Spinal cord (tissue), 10 donors: ENCODE measurements at places on chromosomes 2 and 18. TPM values are rescaled to one million over a fixed set of nuclear protein-coding genes. Genes with fewer than 3 reads are reported as not detected.

DNA sequence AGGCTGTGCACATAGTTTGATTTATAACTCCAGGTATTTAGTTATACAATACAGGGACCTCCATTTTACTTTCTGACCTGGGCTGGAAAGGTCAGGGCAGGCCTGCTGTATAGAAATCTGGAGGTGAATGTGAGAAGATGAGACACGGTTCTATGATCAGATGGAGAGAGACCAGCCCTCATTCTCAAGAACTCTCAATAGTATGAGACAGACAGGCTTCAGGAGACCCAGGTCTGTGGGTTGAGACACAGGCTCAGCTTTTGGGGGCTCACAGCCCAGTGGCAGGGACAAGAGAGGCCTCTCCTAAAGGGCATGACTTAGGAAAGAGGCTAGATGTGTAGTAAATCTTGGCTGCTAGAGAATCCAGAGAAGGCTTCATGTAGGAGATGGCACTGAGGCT lies 719 bp upstream of the ATP6V1B1 start:
- no peak overlapping the region for H3K27ac ChIP-seq
- H3K27me3 ChIP-seq = peaks cover 19% of the 10 kb centered on the region
- H3K4me1 ChIP-seq = no peaks in the 10 kb centered on the region
- no peak overlapping the region for H3K4me3 ChIP-seq
- no peak for DNase-seq

- H3K4me3 ChIP-seq = no peak overlapping the region
- H3K4me1 ChIP-seq = peaks cover 52% of the 10 kb centered on the region
- no peaks in the 10 kb centered on the region for H3K27me3 ChIP-seq
- H3K36me3 ChIP-seq = no peaks in the 10 kb centered on the region
- no peak overlapping the region for H3K27ac ChIP-seq
These were observed 146.1 kb downstream of the PXDN start for GRCh38 chr2:1598041-1598710.

DNA sequence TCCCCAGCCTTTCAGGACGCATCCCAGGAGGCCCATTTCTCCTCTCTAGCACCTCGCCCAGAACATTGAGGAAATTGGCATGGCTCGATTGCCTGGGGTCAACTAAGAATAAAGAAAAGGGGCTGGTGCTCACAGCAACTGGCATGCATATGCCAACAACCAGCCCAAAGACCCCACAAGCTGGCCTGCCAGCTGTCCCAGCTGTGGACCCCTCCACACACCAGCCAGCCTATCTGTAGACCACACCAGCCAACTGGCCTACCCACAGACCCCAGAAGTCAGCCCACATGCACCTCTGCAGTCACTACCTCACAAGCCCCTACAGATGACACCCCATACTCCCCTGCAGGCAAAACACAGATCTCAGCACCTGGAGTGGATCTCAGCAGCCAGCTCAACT lies 123.8 kb upstream of the ID2 start:
- H3K4me3 ChIP-seq = no peak overlapping the region
- no peak overlapping the region for H3K27ac ChIP-seq
- no peaks in the 10 kb centered on the region for H3K4me1 ChIP-seq
- H3K27me3 ChIP-seq = no peaks in the 10 kb centered on the region
- no peak for DNase-seq
- H3K36me3 ChIP-seq = no peaks in the 10 kb centered on the region

- no peak overlapping the region for H3K4me3 ChIP-seq
- peaks cover 39% of the 10 kb centered on the region for H3K27me3 ChIP-seq
- H3K36me3 ChIP-seq = no peaks in the 10 kb centered on the region
- H3K27ac ChIP-seq = no peak overlapping the region
- peaks cover 31% of the 10 kb centered on the region for H3K4me1 ChIP-seq
These were observed 28.6 kb upstream of the NOTO start for GRCh38 chr2:73173781-73174180.

GRCh38 chr2:122859260-122859659 lies 1103.8 kb downstream of the TSN start:
- H3K4me1 ChIP-seq = no peaks in the 10 kb centered on the region
- DNase-seq = no peak
- no peak overlapping the region for H3K27ac ChIP-seq
- H3K27me3 ChIP-seq = no peaks in the 10 kb centered on the region

GRCh38 chr18:34918856-34919255 lies 122.4 kb upstream of the MAPRE2 start:
- no peaks in the 10 kb centered on the region for H3K36me3 ChIP-seq

DNA sequence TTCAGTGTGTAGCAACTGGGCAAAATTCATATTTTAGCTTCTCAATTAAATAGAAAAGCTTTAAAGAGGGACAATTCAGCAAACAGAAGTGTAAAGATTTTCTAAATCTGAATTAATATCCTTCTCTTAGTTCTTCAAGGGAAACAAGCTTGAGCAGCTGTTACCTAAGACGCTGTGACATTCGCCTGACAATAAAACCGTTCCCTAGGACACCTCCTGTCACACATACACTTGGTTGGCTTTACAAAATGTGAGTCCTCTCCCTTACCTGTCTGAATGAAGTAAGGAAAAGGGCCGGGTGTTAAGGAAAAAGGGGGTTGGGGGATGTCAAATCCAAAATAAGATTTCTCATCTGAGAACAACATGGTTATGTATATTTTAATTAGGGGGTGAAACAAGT lies 2.1 kb downstream of the SERTAD2 start:
- DNase-seq = no peak
- no peak overlapping the region for H3K4me3 ChIP-seq
- no peaks in the 10 kb centered on the region for H3K36me3 ChIP-seq
- no peaks in the 10 kb centered on the region for H3K27me3 ChIP-seq

Gene UGT1A10
- total RNA-seq = not detected

Gene HK2
- 10.8 TPM for total RNA-seq

DNA sequence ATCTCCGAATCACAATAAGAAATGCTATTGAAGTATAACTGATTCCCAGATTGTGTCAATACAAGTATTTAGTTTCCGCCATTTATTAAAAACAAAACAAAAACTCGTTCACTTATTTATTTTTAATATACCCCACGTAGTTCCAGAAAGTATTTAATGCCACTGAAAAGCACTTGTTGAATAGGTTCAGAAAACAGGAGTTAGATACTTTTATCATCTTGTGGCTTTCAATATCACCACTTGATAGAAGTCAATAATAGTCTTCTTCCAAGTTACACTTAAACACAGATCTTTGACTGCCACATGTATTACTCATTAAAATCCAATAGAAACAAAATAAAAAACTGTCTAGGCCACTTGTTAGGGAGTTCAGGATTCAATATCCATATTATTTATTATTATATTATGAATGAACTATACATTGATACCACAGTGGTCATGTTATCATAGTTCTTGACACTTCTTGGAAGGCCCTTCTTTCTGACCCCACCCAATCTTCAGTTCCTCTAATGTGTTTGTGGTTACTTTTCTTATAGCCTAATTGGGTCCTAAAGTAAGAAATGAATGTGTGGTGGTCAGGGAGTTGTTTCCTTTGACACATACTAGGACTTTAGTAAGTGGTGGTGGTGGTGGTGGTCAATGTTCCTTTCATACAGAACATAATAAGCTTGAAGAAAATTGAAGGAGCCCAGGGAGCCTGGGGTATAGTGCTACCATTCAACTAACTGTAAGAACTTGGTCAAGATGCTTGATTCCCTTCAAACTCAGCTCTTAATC lies 221.3 kb upstream of the ITGA4 start:
- DNase-seq = no peak
- H3K27ac ChIP-seq = no peak overlapping the region
- H3K36me3 ChIP-seq = no peaks in the 10 kb centered on the region
- H3K4me3 ChIP-seq = no peak overlapping the region

DNA sequence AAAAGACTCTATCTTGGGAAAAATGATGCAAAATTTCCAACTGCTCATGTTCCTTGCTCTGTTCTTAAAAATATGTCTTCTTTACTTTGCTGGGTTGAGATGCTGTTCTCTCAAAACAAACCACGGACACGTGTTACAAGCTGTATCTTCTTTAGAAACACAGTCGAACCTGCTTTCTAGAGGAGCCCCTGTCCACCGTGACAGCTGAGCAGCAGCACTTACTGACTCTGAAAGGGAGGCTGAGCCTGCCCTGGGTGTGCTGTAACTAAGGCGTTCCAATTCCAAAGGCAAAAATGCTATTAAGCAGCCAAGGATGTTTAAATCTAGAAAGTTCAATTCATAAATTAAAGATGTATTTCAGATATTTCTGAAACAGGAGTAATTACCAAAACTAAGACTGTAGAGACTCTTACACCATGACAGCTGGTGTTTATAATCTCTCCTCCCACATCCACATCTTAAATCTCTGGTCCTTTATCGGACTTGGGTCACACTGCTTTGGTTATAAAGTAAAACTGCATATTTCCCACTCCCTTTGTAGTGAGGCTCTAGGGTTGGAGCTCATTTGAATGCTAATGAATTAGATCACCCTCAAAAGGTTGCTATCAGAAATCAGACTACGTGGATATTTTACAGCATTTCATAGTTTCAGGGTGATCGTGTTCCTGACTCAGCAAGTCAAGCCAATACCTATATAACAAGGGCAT lies 281.2 kb upstream of the LYPD1 start:
- no peaks in the 10 kb centered on the region for H3K27me3 ChIP-seq
- H3K27ac ChIP-seq = no peak overlapping the region
- H3K4me3 ChIP-seq = no peak overlapping the region
- DNase-seq = no peak

Gene CNDP1
- total RNA-seq = 0.61 TPM

DNA sequence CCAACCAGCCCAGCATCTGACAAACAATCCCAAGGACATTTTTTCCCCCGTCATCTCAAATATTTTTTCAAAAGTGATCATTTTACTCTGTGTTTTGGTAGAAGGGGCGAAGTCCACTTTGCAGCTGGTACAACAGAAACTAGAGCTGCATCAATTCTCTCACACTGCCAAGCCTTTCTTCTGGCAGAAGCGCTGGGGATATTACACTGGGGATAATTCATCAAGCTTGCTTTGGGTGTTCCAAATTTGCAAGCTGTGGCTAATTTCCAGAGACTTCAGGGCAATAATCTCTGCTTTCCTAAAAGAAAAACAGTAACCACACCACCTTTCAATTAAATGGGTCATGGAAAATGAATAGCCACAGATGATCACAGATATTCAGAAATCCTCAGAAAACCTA lies 238.3 kb downstream of the SLC8A1 start:
- no peaks in the 10 kb centered on the region for H3K27me3 ChIP-seq
- no peaks in the 10 kb centered on the region for H3K36me3 ChIP-seq
- peak; percentile 40 for DNase-seq
- H3K27ac ChIP-seq = no peak overlapping the region

Gene KHK
- 4.1 TPM for total RNA-seq

Gene FSIP2
- total RNA-seq = 4.3 TPM

Gene ALK
- total RNA-seq = 4.2 TPM

Gene GBX2
- 3.3 TPM for total RNA-seq
